ENCODE measurements at places on chromosomes 3 and 15. TPM values are rescaled to one million over a fixed set of nuclear protein-coding genes. Genes with fewer than 3 reads are reported as not detected.

DNA sequence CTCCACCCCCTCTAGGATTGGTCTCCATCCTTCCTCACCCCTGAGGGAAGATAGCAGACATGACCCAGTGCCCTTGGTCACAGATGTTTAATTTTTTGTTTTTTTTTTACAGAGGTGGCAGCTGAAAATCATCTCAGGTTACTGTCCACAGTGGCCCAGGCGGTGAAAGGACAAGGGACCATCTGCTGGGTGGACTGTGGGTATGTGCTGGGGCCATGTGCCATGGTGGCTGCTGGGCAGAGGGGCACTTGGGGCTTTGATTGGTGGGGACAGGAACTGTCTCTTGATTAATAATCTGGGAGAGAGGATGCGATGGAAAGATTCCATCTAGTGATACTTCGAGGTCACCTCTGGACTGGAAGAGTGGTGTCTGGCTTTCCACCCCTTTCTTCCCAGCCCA, 25.4 kb downstream of the PDIA5 start:
- DNase-seq = no peak

GRCh38 chr3:117695321-117695720, 985.7 kb downstream of the TUSC7 start:
- no peak for DNase-seq

DNA sequence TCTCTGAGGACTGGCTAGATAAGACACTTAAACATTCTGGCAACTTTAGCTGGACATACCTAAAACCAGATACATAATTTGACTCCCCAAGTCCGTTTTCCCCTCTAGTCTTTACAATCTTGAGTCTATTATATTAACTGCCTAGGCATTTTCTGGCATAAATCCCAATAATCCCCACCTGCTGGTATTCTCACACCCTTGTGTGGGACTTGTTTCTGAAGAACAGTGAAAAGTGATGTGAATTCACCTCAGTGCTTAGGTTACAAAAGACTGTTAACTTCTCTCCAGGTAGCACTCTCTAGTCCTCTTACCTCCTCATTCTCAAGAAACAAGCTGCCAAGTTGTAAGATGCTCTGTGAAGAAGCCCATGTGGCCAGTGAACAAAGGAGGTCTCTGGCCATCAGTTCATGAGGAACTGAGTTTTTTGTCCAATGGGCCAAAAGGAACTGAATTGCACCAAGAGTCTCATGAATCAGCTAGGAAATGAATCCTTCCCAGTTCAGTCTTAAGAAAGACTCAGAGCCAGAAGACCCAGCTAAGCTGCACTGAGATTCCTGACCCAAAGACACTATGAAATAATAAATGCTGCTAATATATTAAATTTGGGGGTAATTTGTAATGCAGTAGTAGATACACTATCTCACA, 4.1 kb downstream of the OSBPL11 start:
- no peak for DNase-seq

- DNase-seq = no peak
Observed at GRCh38 chr3:54157860-54158259, 35.5 kb downstream of the CACNA2D3 start.

DNA sequence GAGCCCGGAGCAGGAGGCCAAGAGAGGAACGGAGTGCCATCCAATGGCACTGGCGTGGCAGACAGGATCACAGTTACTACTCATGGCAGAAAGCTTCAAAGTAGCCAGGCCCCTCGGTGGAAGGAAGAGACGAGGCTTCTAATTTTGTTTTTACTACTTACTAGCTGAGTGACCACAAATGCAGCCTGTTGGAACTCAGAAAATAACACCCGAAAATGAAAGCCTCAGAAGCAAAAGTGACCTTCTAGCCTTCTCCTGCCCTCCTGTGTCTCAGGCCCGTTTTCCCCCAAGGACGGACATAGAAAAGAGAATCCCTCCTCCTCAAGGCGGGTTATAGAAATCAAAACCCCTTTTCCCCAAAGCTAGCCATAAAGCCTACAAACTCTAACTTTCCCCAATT, 9.9 kb upstream of the STRA6 start:
- no peak for DNase-seq

PLS1 gene
- 40.3 TPM for total RNA-seq

Data from HT-29 (cell line).